Heart right ventricle (tissue), 16 donors: ENCODE measurements at places on chromosomes 2 and 18. TPM values are rescaled to one million over a fixed set of nuclear protein-coding genes. Genes with fewer than 3 reads are reported as not detected.

Gene EFHD1
- total RNA-seq, result 13.2 TPM

Gene COL3A1
- 70.2 TPM for total RNA-seq

Gene DPP10
- total RNA-seq, result not detected

Gene UGT1A5
- not detected for total RNA-seq

Gene CDH20
- 0.39 TPM for total RNA-seq

Gene TUBB8B
- total RNA-seq, result not detected

Gene HOXD1
- not detected for total RNA-seq

Gene FRZB
- 2.8 TPM for total RNA-seq

Gene TGFBRAP1
- 8.3 TPM for total RNA-seq

Gene SAG
- total RNA-seq, result not detected

Gene NCKAP5
- 4.7 TPM for total RNA-seq

Gene MCM6
- total RNA-seq, result 7.1 TPM

Gene XRCC5
- 144 TPM for total RNA-seq

Gene GCKR
- not detected for total RNA-seq
